ENCODE measurements at places on chromosomes 6 and 20. TPM values are rescaled to one million over a fixed set of nuclear protein-coding genes. Genes with fewer than 3 reads are reported as not detected.

Gene SNPH
- 7.3 TPM for total RNA-seq

- no peaks in the 10 kb centered on the region for H3K27me3 ChIP-seq
- no peak overlapping the region for H3K4me3 ChIP-seq
- H3K27ac ChIP-seq: no peak overlapping the region
- DNase-seq: no peak
- H3K4me1 ChIP-seq: peaks cover 41% of the 10 kb centered on the region
Measured at GRCh38 chr6:37551867-37552266, 52.2 kb upstream of the CCDC167 start.

DNA sequence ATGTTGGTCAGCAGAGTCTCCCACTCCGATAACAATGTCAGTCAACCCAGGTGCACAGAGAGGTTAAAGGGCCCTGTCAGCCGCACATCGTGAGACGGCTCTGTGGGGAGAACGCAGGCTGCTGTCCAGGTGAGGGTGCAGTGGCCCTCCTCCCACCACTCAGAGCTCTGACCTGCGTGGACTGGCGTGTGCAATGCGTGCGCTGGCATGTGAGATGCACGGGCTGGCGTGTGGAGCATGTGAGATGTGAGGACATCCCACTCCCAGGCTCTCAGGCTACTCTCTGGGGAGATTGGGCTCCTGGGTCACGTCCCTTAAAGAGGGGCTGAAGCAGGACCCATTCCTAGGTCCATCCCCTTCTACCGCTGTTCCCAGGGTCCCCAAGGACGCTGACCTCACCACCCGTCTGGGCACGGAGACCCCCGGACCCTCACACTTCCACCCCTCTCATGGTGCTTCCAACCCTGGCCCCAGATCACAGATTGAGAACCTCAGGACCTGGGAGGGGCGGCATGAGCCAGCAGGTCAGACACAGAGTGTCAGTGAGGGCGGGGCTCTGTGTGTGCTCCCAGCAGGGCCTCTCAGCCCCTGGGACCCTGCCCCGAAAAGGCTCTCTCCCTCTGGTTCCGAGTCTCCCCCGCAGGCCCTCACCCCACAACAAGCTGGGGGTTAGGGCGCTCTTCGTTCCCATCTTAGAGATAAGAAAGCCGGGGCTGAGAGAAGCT is 8.6 kb upstream of the FRMD1 start:
- no peaks in the 10 kb centered on the region for H3K27me3 ChIP-seq
- no peaks in the 10 kb centered on the region for H3K36me3 ChIP-seq
- H3K4me1 ChIP-seq: no peaks in the 10 kb centered on the region
- no peak overlapping the region for H3K4me3 ChIP-seq
- no peak overlapping the region for H3K27ac ChIP-seq

DNA sequence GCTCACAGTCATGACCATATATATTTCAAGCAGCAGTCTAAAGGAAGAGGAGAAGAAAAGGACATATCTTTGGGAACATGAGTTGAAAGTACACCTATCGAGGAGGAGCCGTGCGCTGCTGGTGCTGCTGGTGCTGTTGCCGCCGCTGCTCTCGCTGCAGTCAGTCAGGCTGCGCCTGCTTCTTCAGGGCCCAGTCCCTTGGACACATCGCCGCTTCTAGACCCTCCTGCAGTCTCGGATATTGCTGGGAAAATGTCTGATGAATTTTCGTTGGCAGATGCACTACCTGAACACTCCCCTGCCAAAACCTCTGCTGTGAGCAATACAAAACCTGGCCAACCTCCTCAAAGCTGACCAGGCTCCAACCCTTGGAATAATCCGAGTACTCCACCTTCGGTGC is 8.2 kb upstream of the ASCC3 start:
- no peak overlapping the region for H3K27ac ChIP-seq
- no peaks in the 10 kb centered on the region for H3K36me3 ChIP-seq
- no peak overlapping the region for H3K4me3 ChIP-seq
- no peaks in the 10 kb centered on the region for H3K27me3 ChIP-seq
- DNase-seq: no peak

Gene SEL1L2
- not detected for total RNA-seq

Gene COL11A2
- total RNA-seq: 1.4 TPM

DNA sequence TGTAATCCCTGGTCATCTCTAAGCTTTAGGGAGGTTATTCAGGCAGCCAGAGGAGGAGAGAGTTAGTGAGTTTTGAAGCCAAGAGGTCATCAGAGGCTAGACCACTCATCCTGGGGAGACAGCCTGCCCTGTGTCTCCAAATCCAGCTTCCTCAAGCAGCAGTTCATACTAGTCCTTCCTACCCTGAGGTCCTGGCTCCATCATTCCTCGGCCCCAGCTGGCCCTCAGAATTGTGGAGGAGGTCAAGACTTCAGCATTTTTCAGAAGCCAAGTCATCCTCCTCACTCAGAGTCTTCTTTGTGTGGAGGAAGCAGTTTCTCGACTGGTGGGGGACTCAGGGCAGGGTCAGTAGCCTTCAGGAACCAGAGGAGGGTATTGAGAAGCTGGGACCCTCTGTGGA is 12.4 kb upstream of the KIAA1755 start:
- H3K4me3 ChIP-seq: no peak overlapping the region
- peaks cover 16% of the 10 kb centered on the region for H3K27me3 ChIP-seq
- no peaks in the 10 kb centered on the region for H3K36me3 ChIP-seq
- H3K27ac ChIP-seq: no peak overlapping the region

Gene PLCB1
- total RNA-seq: 1.2 TPM

DNA sequence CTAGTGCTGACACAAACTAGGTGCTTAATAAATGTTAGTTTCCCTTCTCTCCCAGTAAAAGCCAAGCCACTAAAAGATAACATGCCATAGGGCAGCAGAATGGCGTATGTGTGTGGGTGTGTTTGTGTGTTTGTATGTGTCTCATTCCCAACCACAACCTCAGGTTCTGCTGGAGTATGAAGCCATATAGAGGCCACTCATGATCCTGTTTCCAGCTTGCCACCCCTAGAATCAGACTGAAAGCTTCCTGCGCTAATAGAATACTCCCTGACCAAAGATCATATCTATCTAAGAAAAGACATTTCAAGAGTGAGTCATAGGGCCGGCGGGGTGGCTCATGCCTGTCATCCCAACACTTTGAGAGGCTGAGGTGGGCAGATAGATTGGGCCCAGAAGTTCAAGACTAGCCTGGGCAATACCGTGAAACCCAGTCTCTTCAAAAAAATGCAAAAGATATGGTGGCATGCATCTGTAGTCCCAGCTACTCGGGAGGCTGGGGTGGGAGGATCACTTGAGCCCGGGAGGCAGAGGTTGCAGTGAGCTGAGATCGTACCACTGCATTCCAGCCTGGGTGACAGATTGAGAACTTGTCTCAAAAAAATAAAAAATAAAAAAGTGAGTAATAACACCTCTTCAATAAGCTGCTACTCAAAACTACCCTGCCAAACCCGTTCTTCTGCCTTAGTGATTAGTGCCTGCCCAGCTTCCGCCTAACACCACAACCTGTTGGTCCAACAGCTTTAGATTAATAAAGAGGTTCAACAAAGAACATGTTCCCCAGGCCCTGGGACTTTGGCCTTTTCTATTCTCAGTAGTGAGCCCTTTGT is 11.8 kb upstream of the SNRPC start:
- no peak overlapping the region for H3K27ac ChIP-seq
- no peaks in the 10 kb centered on the region for H3K4me1 ChIP-seq
- H3K4me3 ChIP-seq: no peak overlapping the region
- no peak for DNase-seq
- no peaks in the 10 kb centered on the region for H3K27me3 ChIP-seq

GRCh38 chr6:125678601-125679000 is 70.8 kb upstream of the HEY2 start:
- peaks cover 7% of the 10 kb centered on the region for H3K4me1 ChIP-seq
- DNase-seq: no peak
- no peak overlapping the region for H3K27ac ChIP-seq
- H3K4me3 ChIP-seq: no peak overlapping the region
- peaks cover 36% of the 10 kb centered on the region for H3K27me3 ChIP-seq
- no peaks in the 10 kb centered on the region for H3K36me3 ChIP-seq

DNA sequence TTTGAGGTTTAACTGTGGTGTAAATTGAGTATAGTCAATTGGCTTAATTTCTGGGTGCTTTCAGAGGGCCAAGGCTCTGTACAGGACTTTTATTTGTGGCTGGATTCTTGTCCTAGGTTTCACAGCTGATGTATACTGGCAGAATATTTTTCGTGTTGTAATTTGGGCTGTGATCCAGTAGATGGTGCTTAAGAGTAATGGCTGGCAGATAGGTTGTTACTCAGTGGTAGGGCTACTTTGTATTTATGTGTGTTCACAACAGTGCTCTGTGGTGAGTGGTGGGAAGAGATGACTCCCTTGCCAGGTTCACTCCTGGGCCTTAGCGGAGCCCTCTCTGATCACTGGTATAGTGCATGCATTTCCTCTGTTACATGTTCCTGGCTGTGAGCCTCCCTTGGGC is 34.5 kb upstream of the FERMT1 start:
- H3K36me3 ChIP-seq: no peaks in the 10 kb centered on the region
- H3K4me3 ChIP-seq: no peak overlapping the region
- no peak overlapping the region for H3K27ac ChIP-seq
- H3K4me1 ChIP-seq: no peaks in the 10 kb centered on the region
- no peak for DNase-seq
- H3K27me3 ChIP-seq: peaks cover 20% of the 10 kb centered on the region

Gene NNAT
- total RNA-seq: 0.50 TPM
